ENCODE measurements at places on chromosomes 1 and 21.

DNA sequence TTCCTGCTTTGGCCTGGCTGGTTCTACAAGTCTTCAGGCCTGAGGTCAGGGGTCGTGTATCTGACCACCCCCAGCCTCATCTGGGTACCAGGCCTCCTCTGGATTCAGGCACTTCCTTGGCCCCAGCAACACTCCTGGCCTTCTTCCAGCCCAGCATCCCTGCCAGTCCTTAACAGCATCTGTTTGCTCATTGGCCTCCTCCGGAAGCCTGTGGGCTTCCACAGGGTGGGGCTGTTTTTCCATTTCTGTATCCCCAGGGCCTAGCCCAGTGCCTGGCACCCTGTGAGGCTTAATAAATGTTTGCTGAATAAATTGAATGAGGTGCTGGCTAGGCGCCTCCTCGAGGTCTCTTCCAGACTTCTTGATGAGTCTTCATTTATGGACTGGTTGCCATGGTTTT, 21.5 kb upstream of the GPR37L1 start:
- DNase-seq, result no peak

DNA sequence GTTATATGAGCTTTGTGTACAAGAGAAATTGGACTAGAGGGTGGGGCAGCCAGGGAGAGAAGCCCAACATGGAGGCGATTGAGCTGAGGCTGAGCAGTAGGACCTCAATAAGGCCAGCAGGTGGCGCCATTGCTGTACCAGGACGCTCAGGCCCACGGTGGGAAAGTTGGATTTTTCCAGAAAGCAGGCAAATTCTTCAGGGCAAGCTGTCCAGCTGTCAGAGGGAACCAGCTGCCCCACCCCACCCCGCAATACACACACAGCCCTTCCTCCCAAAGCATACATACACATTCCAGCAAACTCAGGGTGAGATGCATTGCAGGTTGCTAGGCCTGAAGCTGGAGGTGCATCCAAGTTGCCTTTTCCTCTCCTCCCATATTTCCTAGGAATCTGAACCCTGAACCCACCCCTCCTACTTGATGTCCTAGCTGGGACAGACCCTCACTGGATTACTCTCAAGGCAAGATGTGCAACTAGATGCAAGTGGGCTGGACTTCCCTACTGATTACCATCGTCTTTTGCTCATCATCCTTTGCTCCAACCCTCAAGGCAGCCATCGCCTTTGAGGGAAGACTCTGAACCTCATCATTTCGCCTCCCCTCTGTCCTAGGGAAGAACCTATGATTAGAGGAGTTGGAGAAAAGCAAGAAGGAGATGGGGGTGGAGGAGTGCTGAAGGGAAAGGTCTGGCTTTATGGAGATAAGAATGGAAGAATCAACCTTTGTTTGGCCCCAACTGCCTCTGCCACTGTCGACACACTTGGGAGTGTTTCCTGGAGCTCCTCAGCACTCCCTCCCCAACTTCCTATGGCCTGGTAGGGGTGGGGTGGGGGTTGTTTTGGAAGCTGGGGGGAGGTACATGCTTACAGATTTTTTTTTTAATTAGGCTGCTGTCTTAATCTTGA, 25.5 kb downstream of the CD34 start:
- no peak for DNase-seq

GRCh38 chr1:92516574-92516973, 29.8 kb upstream of the GFI1 start:
- DNase-seq, result no peak

- no peak for DNase-seq
Observed at GRCh38 chr1:17375651-17376050, 3.7 kb downstream of the PADI6 start.

DNA sequence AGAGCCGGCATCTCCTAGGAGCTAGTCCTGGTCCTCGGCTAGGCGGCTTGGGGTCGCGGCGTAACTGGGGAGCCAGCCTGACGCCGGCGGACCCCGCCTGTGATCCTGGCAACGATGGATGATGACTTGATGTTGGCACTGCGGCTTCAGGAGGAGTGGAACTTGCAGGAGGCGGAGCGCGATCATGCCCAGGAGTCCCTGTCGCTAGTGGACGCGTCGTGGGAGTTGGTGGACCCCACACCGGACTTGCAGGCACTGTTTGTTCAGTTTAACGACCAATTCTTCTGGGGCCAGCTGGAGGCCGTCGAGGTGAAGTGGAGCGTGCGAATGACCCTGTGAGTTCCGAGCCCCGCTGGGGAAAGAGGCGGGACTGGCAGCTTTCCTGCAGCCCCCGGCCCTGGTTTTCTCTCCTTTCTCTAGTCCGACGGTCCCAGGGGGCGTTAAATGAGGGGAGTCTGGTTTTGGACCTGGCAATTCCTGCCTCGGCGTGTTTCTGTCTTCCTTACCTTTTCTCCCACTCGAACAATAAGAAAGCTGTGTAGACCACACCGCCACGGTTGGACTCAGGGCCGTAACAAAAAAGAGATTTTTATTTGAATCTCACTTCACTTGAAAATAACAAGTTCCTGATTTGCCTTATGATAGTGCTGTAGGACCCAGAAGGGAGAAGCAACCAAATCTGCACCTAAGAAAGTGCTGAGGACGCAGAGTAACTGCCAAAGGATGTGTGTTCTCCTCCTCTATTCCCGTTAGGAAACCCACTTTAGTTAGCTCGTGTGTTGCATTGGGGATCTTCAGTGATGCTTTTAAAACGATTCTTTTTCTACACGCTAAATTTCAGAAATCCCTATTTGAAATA, at the start of gene SPRTN:
Gene SPRTN, plus strand, starts transcription at position 24 of the 859 bp plus-strand sequence. Its CDS starts 91 bp downstream, at position 115.
- no peak for DNase-seq

DNA sequence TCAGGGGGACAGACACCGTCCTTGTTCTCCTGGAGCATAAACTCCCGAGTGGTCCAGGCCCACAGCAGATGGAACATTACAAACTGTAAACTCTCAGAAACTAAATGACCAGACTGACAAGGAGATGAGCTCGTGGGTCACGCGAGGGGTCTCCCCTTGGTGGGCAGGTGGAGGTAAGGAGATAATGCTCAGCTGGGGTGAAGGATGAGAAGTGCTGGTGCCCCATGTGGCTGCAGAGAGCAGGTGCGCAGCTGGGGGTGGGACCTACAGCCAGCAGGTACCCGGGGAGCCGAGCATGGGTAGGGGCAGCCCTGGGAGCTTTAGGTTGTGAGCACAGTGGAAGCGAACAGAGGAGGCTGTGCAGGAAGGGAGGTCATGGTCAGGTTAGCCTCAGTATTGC, 40.1 kb downstream of the AJAP1 start:
- DNase-seq, result no peak

DNA sequence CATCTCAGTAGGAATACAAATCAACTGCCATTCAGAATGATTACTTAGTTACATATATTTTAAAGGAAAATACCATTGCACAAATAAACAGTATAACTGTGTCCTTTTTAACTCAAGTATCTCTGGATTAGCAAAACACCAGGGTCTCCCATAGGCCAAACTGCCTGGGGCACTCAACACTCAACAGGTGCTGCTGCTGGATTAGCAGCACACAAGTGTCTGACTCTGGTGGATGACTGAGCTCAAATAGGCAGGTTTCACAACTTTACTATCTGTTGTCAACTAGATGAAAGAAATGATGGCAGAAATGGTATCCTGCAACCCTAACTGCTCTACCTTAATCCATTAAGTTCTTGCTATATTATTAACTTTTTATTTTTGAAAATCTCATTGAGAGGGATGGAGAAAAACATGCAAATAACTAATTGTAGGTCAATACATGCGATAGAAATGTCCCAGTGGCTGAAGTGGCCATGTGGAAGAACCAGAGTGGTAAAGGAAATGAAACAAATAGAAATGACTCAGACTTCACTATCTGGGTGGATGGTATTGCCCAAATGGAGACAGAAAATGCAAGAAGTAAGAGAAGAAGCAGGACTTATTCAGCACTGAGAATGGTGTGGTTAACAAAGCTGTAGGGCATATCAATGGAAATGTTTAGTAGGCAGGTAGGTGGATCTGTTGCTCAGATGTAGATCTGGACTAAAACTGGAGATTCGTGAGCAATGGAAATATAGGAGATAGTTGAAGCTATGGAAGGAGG, 90.8 kb upstream of the CCDC190 start:
- no peak for DNase-seq

All from GM04503 (cell line).